Esophagus squamous epithelium (tissue), 5 donors: ENCODE measurements at places on chromosomes 6 and 20.

- peaks cover 44% of the 10 kb centered on the region for H3K4me1 ChIP-seq
- H3K27ac ChIP-seq: peak overlapping the region; percentile 77
- no peaks in the 10 kb centered on the region for H3K36me3 ChIP-seq
- no peak for DNase-seq
- no peak overlapping the region for H3K4me3 ChIP-seq
Measured at GRCh38 chr6:3419624-3420272, 37.1 kb downstream of the SLC22A23 start.

DNA sequence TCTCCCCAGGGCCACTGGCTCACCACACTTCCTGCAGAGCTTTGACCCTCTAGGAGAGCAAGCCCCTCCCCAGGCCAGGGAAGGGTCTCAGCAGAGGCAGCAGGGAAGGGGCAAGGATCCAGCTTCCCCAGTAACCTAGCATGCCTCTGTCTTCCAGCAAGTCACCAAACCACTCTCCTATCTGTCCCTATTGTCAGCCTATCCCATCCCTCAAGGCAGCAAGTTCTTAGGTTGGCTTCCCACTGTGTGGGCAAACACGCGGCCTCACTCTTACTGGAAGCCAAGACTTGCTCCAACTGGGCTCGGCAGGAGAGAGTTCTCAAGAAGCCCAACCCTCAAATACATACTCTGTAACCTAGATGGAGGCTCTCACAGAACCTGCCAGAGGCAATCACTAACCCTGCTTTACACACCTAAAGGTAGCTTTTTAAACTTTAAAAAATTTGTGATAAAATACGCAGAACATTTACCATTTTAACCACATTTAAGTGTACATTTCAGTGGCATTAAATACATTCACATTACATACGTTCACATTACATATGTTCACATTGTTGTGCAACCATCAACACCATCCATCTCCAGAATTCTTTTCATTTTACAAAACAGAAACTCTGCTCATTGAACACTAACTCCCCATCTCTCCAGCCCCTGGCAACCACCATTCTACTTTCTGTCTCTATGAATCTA is 58.5 kb downstream of the MRPL14 start:
- H3K4me3 ChIP-seq: no peak overlapping the region
- H3K4me1 ChIP-seq: peaks cover 62% of the 10 kb centered on the region
- H3K27ac ChIP-seq: no peak overlapping the region
- H3K36me3 ChIP-seq: no peaks in the 10 kb centered on the region
- DNase-seq: no peak

GRCh38 chr6:142805042-142805441 is 139.9 kb downstream of the HIVEP2 start:
- no peak for DNase-seq
- no peaks in the 10 kb centered on the region for H3K4me1 ChIP-seq
- no peaks in the 10 kb centered on the region for H3K36me3 ChIP-seq
- H3K27ac ChIP-seq: no peak overlapping the region

DNA sequence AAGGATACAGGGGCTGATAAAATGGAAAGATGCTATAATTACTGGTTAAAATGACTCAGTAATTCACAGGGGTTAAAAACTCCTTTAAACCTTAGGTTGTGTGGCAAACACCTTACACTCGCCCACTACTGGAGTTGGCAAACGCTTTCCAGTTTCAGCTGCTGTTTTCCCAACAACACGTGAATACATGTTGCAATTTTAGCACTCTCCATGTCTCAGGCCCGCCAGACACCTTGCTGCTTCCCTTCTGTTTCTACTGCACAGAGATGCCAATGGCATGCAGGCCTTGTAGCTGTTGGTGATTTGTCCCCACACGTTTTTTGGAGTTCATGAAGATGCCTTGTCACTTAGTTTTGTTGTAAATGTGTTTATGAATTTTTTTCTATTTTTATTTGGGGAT is 5.3 kb upstream of the TTPAL start:
- no peak for DNase-seq
- H3K4me3 ChIP-seq: no peak overlapping the region
- peaks cover 4% of the 10 kb centered on the region for H3K4me1 ChIP-seq
- H3K27me3 ChIP-seq: no peaks in the 10 kb centered on the region
- H3K36me3 ChIP-seq: no peaks in the 10 kb centered on the region

- no peaks in the 10 kb centered on the region for H3K4me1 ChIP-seq
- H3K36me3 ChIP-seq: no peaks in the 10 kb centered on the region
- no peak for DNase-seq
- H3K27me3 ChIP-seq: peaks cover 6% of the 10 kb centered on the region
Measured at GRCh38 chr6:134103006-134103405, 50.6 kb upstream of the SLC2A12 start.

- DNase-seq: no peak
- peak overlapping the region; percentile 32 for H3K27ac ChIP-seq
Measured at GRCh38 chr6:53944091-53944490, 149.3 kb downstream of the LRRC1 start.

GRCh38 chr6:2738373-2738979 is 12.2 kb downstream of the MYLK4 start:
- H3K4me3 ChIP-seq: no peak overlapping the region
- H3K27me3 ChIP-seq: no peaks in the 10 kb centered on the region
- H3K36me3 ChIP-seq: no peaks in the 10 kb centered on the region
- no peak overlapping the region for H3K27ac ChIP-seq
- H3K4me1 ChIP-seq: no peaks in the 10 kb centered on the region
- DNase-seq: no peak

GRCh38 chr20:37526839-37527637 is 638 bp downstream of the BLCAP start:
- peak overlapping the region; percentile 99 for H3K4me3 ChIP-seq
- H3K27me3 ChIP-seq: no peaks in the 10 kb centered on the region
- peaks cover 7% of the 10 kb centered on the region for H3K36me3 ChIP-seq
- peak overlapping the region; percentile 98 for H3K27ac ChIP-seq
- DNase-seq: no peak

DNA sequence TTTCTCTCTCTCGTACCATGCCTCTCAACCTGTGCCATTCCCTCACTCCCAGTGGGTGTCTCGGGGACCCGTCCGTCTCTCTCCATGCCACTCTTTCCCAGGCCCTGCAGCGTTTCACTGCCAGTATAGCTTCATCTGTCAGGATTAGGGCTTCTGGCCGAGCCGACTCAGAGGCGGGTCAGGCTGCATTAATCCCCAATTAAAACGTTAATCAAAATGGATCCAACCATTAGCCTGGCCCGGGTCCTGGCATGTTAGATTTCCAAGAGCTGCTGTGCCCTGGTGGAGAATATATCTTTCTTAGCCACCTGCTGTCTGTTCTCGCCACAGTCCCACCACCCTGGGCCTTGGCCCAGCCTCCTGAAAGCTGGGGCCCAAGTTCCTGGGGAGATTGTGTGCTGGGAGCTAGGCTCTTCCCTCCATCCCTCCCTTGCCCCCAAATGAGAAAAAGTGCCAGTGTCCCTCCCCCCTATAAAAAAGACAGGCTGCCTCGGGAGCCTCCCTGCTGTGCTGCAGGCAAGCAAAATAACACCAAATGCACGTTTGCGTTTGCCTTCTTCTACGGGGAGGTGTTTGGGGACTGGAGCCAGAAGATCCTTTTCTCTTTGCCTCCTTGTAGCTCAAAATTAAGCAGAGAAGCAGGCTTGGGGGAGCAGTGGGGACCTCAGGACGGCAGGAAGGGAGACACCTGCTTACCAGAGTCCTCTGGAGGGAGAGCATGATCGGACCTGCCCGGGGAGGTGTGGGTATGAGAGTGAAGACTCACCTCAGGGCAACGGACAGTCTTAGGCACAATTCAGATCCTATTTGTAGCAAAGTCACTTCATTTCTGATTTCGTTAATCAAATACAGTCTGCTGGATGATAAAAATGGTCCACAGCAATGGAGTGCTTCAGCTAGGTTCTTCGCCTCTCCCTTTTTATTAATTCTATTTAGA is 3.0 kb downstream of the KCNG1 start:
- H3K36me3 ChIP-seq: no peaks in the 10 kb centered on the region
- DNase-seq: no peak
- no peak overlapping the region for H3K4me3 ChIP-seq

GRCh38 chr6:134870677-134871498 is 79.0 kb downstream of the ALDH8A1 start:
- H3K4me3 ChIP-seq: no peak overlapping the region
- H3K27me3 ChIP-seq: no peaks in the 10 kb centered on the region
- H3K36me3 ChIP-seq: no peaks in the 10 kb centered on the region
- no peak overlapping the region for H3K27ac ChIP-seq
- no peaks in the 10 kb centered on the region for H3K4me1 ChIP-seq

- H3K27me3 ChIP-seq: no peaks in the 10 kb centered on the region
- no peaks in the 10 kb centered on the region for H3K4me1 ChIP-seq
- no peak overlapping the region for H3K27ac ChIP-seq
- H3K4me3 ChIP-seq: no peak overlapping the region
- H3K36me3 ChIP-seq: no peaks in the 10 kb centered on the region
Measured at GRCh38 chr20:3563548-3564177, 92.8 kb downstream of the ATRN start.

- no peaks in the 10 kb centered on the region for H3K36me3 ChIP-seq
- H3K4me3 ChIP-seq: no peak overlapping the region
- H3K27ac ChIP-seq: no peak overlapping the region
- H3K27me3 ChIP-seq: no peaks in the 10 kb centered on the region
- H3K4me1 ChIP-seq: no peaks in the 10 kb centered on the region
Measured at GRCh38 chr6:139923964-139924475, 549.6 kb upstream of the CITED2 start.

DNA sequence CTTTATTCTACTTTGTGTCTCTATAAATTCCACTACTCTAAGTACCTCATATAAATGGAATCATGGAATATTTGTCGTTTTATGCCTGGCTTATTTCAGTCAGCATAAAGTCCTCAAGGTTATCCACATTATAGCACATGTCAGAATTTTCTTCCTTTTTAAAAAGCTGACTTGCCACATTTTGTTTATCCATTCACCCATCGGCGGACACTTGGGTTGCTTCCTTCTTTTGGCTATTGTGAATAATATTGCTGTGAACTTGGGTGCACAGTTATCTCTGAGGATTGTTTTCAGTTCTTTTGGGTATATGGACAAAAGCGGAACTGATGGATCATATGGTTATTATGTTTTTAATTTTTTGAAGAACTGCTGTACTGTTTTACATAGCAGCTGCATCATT is 39.1 kb upstream of the ME1 start:
- no peaks in the 10 kb centered on the region for H3K36me3 ChIP-seq
- no peak overlapping the region for H3K27ac ChIP-seq
- H3K4me3 ChIP-seq: no peak overlapping the region
- H3K4me1 ChIP-seq: no peaks in the 10 kb centered on the region
- no peaks in the 10 kb centered on the region for H3K27me3 ChIP-seq

- H3K27me3 ChIP-seq: no peaks in the 10 kb centered on the region
- peak overlapping the region; percentile 75 for H3K27ac ChIP-seq
- DNase-seq: no peak
- peak overlapping the region; percentile 49 for H3K4me3 ChIP-seq
Measured at GRCh38 chr6:108133594-108134179, 32.1 kb upstream of the NR2E1 start.

- H3K27me3 ChIP-seq: no peaks in the 10 kb centered on the region
- H3K36me3 ChIP-seq: no peaks in the 10 kb centered on the region
- H3K4me3 ChIP-seq: peak overlapping the region; percentile 39
- no peak for DNase-seq
Measured at GRCh38 chr6:154359161-154359574, 2.6 kb upstream of the IPCEF1 start.

- peaks cover 17% of the 10 kb centered on the region for H3K36me3 ChIP-seq
- no peaks in the 10 kb centered on the region for H3K27me3 ChIP-seq
- H3K4me1 ChIP-seq: peaks cover 37% of the 10 kb centered on the region
Measured at GRCh38 chr6:33206027-33206863, 1.8 kb downstream of the HSD17B8 start.

- no peak for DNase-seq
- no peaks in the 10 kb centered on the region for H3K36me3 ChIP-seq
- H3K4me3 ChIP-seq: no peak overlapping the region
Measured at GRCh38 chr6:4768815-4769214, 7.4 kb upstream of the CDYL start.

GRCh38 chr20:63333241-63333836 is 27.8 kb downstream of the CHRNA4 start:
- DNase-seq: no peak
- peaks cover 95% of the 10 kb centered on the region for H3K27me3 ChIP-seq
- H3K36me3 ChIP-seq: no peaks in the 10 kb centered on the region
- no peak overlapping the region for H3K27ac ChIP-seq
- H3K4me3 ChIP-seq: no peak overlapping the region

DNA sequence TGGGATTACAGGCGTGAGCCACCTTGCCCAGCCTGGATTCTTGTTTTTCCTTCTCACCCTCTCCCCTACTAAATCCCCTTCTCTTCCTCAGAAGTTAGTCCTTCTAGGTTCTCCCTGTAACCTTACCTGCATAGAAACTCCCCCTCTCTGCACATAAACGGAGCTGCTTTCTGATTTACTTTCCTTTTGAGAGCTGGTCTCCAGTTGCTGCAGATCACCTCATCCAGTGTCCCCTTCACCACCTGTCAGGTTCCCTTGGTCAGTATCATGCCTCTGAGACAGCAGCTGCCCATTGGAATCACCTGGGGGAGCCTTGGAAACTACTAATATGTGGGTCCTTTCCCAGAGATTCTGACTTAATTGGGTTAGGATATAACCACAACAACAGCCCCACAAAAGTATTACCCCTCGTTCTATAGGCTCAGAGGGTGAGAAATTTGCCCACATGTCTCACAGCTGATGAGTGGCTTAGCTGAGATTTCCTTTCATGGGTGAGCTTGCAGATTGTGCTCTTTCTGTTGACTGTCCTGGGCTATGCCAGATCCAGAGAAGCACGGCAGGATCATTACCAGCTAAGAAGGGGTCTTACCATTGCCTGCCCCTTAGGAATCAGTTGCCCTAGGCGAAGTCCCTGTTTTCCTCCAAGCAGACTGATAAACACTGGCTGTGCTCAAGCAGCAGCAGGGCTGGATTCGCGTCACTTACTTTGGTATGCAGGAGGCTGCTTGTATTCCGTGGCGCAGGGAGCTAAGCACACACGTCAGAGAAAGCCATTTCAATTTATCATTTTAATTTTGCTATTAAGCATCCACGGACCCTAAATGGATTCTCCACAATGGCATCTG is 51.3 kb downstream of the AKAP12 start:
- peaks cover 12% of the 10 kb centered on the region for H3K4me1 ChIP-seq
- no peaks in the 10 kb centered on the region for H3K36me3 ChIP-seq
- peak overlapping the region; percentile 92 for H3K27ac ChIP-seq

DNA sequence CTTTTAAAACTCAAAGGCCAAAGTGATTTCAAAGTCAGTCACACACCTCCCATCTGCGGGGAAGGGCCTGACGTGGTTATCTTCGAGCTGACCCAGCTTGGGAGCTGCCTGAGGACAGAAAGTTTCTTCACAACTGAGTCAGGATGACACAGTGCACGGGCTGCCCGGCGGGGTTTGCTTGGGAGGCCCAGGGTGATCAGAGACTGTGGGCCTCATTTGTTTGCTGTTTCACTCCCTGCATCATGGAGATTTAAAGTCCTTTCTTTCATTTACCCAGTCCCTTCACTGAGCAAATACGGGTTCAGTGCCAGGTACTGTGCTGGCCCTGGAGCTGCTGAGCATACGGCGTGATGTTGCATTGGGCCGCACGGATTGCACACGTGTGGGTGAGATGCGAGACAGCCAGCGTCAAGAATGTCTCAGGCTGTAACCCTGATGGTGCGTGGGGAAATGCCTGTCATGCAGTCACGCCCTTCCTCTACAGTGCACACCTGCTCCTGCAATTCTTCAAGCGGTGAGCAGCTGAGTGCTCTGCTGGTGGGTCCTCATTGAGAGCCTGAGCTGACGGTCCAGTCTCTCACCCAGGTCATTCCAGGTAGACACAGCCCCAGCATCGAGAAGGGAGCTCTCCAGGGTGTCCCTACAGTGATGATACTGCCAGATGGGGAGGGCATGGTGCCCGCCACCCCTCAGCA is 82.7 kb upstream of the PMEPA1 start:
- DNase-seq: no peak
- no peak overlapping the region for H3K4me3 ChIP-seq
- no peaks in the 10 kb centered on the region for H3K4me1 ChIP-seq
- H3K36me3 ChIP-seq: no peaks in the 10 kb centered on the region
- H3K27ac ChIP-seq: no peak overlapping the region
- H3K27me3 ChIP-seq: no peaks in the 10 kb centered on the region
